Brain (organoid and tissue), 16 donors: ENCODE measurements at places on chromosomes 1 and 21.

- no peak for DNase-seq
Measured at GRCh38 chr1:150696162-150696561, 792 bp downstream of the GOLPH3L start.

DNA sequence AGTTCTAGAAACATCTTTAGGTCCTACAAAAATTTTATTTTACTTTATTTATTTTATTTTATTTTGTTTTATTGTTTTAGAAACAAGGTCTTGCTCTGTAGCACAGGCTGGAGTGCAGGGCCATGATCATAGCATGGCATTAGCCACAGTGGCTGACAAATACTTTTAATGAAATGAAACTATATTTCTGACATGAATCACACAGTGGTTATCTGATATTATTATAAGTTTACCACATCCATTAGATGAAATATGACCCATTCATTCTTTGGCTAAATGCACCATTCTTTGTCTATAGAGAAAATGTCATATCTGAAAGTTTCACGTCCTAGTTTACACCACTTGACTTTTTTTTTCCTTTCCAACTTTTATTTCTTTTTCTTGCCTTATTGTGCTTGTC is 613.4 kb upstream of the ADAMTS5 start:
- no peak for DNase-seq

GRCh38 chr1:42964044-42964812 is 5.6 kb upstream of the SLC2A1 start:
- no peak for DNase-seq

DNA sequence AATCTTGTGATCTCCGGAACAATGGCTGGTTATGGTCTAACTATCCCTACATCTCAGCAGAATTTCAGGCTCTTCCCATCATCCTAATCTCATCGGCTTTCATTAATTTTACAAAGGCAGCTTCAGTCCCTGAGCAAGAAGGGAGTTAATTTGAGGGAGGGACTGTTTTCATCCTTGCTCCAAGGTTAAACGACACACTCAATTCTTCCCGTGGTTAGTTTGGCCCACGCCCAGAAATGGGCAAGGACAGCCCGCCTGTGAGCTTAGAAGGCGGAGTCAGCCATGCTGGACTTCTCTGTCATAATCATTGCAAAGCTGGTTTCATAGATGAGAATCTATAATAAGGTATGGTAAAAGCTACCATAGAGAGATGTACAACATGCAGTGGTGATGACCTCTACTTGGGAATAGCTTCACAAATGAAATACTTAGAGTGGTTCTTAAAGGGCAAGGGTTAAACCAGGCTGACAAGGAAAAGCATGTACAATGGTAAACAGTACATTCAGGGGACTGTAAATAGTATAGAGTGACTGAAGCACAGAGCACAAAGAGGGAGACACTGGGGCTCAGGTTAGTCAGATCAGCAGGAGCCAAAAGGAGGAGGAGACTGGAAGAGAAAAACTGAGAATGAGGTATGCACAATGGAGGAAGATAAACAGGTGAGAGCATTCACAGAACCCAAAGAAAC is 108.8 kb downstream of the SMYD3 start:
- peak; percentile 30 for DNase-seq

DNA sequence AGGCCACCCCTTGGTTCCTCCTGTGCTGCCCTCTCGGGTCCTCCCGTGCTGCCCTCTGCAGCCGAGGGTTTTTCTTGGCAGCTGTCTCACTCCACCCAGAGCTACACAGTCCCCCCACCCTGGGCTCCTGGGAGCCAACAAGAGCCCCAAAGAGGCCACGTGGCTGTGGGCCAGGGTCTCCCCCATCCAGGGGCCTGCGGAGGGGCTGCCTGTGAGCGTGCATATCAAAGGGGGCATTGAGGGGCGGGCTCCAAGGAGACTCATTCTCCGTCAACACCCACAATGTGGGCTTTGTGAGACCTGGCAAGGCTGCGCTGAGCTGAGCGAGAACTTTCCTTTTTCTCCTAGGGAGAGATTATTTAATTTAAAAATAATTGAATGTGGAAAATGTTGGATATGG is 108.7 kb upstream of the ARHGEF16 start:
- peak; percentile 84 for DNase-seq

GRCh38 chr1:176521211-176521610 is 58.2 kb downstream of the PAPPA2 start:
- no peak for DNase-seq
